Right cardiac atrium (tissue), 5 donors: ENCODE measurements at places on chromosomes 3 and 15. TPM values are rescaled to one million over a fixed set of nuclear protein-coding genes. Genes with fewer than 3 reads are reported as not detected.
A peak's percentile ranks its signal among the peaks of the same experiment; 100 is the strongest.

DNA sequence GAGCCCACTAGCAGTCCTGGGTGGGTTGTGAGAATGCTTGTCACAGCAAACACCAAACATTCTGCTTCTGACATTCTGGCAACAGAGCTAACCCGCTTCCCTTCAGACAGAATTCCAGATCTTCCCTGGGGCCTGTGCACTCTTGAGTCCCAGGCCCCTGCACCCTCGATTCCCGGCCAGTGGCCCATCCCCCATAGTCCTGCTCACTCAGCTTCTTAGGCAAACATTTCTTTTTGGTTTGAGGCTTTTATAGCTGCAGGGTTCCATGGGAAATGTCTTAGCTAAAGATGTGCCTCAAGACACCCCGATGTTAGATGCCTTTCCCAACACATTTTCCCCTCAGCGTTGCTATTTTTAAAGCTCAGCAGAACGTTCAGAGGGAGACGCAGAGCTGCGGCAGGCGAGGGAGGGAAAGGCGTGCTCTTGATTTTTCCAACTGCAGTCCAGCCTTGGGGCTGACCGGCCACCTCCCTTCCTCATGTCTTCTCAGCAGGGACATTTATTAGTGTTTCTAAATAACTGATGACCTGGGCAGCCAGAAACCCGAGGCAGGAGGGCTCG lies 35.2 kb downstream of the ABTB1 start:
- peak; percentile 78 for DNase-seq

GRCh38 chr3:186932281-186933181 lies 2.2 kb downstream of the ST6GAL1 start:
- no peak for DNase-seq

DNA sequence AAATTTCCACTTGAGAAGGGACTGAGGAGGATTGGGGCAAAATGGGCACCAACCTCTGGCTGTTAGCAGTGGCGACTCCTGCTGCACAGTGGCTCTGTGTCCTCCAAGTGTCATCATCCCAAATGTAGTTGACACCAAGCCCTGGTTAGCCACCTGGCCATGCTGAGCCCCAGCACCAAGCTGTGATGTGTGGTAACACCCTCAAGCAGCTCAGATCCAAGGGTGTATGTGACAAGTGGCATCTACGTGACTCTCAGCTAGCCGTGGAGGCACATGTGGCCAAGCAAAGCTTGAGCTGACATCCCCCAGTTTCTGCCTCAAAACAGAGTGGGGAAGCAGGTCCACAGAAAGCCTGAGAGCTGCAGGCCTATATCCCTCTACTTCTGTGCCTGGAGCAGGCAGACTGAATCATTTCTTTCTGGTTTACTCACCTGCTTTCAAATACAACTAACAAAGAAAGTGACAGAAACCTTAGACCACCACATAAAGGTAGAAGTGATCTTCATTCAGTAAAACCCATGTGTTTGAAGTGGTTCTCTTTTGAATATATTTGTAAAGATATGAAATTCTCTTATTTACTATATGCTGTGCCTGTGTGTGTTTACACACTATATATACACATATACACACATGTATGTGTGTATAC lies 40.0 kb downstream of the FOXP1 start:
- DNase-seq, result no peak

DNA sequence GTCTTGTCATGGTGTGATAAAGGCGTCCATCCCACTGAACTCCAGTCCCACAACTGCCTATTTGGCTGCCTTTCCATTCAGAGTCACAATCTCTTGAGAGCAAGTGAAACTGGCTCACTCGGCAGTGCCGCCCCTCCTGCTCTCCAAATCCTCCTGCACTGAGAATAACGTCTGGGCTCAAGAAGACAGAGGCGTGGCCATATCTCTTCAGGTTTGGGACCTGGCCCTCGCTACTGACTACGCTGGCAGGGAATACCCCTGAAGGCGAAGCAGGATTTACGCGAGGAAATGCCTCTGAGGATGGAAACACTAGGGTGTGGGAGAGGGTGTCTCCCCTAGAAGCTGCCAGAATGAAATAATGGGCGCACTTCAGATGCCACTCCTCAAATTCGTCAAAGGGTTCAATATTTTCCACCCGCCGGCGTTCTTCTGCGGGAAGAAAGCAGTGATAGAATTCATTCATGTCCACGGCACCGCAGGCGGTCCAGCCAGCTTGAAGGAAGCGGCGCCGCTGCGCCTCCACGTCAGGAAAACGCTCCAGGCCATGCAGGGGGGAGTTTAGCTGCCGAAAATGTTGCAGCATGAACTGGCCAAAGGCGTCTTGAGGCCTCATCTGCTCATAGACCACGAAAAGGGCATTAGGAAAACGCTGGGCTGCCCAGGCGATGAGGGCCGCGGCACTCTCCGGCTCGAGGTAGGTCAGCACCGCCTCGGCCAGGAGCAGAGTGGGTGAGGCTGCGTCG lies 985 bp downstream of the LCMT2 start:
- DNase-seq, result peak; percentile 69

GRCh38 chr15:45123397-45123796 lies 6.3 kb downstream of the DUOXA1 start:
- DNase-seq, result no peak

GRCh38 chr3:41272667-41273066 lies 73.4 kb downstream of the CTNNB1 start:
- no peak for DNase-seq

GRCh38 chr3:124837065-124837464 lies 50.1 kb downstream of the ITGB5 start:
- no peak for DNase-seq

GRCh38 chr3:129038121-129038855 lies 22.3 kb upstream of the GP9 start:
- peak; percentile 4 for DNase-seq

DNA sequence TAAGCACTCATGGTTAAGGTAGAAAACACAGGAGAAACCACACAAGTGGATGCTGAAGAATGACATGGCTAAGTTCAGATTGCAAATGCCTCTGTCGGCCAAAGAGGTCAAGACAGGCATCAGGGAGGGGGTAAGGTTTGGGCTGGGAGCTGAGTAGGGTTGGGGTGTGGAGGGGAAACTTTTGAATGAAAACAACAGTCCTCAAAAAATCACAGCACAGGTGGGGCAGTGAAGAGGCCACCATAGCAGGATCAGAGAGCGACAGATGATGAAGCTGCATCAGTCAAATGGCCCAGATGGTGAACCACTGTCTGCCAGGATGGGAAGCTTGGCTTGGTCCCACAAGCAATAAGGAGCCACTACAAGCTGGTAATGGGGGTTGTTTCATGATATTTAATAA lies 74.9 kb downstream of the ADCY5 start:
- DNase-seq, result no peak

DNA sequence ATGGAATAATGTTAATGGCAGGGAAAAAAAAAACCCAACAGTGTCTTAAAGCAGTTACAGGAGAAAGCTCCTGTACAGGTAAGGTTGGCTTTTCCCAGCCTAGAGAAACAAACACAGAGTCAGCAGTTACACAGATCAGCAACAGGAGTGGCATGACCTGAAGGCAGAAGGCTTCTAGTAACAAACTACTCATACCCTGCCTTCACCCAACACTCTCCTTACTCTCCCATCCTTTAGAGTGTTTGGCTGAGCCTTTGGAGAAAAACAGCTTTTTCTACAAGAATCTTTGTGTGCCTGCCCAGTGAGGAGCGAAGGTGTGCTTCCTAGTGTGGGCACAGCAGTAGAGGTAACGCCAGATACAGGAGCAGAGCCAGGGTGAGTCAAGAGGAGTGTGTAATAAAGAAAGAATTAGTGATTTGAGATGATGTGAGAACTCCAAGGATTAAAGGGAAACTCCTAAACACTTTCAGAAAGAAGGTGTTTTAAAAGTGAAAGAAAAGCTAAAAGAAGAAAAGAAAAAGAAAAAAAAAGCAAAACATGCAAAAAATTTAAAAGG lies 152.7 kb downstream of the POLR2M start:
- no peak for DNase-seq

- DNase-seq, result no peak
These were observed 651.6 kb downstream of the NTRK3 start for GRCh38 chr15:87604857-87605446.

- no peak for DNase-seq
These were observed 201.6 kb downstream of the SATB1 start for GRCh38 chr3:18223571-18223970.

DNA sequence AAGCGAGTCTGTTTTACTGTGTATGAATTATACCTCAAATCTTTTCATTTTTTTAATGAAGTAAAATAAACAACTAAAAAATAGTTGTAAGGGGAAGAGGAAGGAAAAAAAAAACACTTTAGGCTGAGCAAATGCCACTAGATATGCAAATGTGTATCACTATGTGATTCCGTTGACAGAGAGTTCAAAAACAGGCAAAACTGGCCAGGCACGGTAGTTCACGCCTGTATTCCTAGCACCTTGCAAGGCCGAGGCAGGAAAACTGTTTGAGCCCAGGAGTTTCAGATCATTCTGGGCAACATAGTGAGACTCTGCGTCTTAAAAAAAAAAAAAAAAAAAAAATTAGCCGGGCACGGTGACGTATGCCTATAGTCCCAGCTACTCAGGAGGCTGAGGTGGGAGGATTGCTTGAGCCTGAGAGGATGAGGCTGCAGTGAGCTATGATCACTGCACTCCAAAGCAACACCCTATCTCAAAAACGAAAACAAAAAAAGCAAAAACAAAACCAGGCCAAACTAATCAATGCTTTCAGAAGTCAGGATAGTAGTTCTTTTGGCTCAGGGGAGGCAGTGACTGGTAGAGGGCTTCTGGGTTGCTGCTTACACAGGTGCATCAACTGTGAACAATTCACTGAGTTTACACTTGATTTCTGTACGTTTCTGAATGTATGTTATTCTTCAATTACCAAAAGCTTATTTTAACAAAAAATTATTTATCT lies 7.4 kb downstream of the PRC1 start:
- no peak for DNase-seq

DNA sequence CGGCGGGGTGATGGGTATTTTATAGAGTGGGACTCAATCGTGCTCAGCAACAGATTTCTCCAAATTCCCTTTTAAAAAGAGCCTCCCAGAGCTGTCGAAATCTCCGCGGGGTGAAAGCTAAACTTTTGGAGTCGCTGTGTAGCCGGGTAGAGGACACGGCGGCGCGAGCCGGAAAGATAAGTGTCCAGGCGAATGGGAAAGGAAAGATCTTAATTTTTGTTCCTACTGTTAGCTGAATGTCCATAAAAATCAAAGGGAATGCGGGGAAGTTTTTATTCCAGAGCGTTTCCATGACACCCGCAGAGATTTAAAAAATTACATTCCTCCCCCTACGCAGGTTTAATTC lies 9.1 kb downstream of the EOMES start:
- no peak for DNase-seq

- no peak for DNase-seq
These were observed 19.5 kb downstream of the AMOTL2 start for GRCh38 chr3:134354612-134355251.

- no peak for DNase-seq
These were observed 501.6 kb downstream of the MAGI1 start for GRCh38 chr3:65537109-65537508.

GRCh38 chr15:81411051-81411450 lies 37.0 kb upstream of the TMC3 start:
- no peak for DNase-seq

DNA sequence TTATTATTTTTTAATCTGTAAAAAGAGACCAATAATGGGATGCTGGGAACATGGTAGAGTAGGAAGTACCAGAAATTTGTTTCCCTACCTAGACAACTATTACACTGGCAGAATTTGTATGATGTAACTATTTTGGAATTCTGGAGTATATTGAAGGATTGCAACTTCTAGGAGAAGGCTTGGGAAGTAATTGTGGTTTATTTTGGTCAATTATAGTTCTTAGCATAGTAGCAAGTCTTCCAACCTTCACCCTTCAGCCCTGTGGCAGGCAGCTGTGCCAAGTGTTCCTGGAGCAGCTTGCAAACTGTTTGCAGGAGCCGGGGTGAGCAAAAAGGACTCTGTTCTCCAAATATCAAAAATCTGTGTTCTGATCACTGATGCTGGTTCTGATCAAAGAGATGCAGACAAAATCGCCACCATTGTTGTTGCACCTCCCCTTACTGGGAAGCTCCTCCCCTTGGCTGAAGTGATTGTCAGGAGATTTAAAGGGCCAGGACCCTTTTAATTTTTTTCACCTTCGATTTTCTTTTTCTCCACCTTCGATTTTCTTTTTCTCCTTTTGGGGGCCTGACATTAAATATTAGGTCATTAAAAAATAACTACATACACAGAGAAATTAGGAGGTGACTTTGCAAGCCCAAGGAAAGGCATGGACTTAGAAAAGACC lies 363.3 kb downstream of the SLC9A9 start:
- DNase-seq, result no peak

DNA sequence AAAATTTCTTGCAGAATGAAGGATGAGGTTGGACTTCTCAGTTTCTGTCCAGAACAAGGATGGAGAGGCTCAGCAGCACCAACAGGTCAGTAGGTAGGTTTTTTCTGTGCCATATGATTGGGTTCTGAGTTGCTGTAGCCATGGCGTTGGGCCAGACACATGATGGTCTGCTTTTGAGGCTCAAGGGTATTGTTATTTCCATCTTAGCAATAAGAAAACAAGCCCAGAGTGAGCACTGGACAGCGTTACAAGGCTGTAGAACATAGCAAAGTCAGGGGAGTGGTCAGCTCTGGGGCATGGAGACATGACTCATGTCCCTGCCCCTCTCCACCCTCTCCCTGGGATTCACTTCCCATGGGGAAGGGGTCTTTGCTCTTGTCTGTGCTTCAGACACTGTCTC lies 137.6 kb upstream of the TOPAZ1 start:
- no peak for DNase-seq

DNA sequence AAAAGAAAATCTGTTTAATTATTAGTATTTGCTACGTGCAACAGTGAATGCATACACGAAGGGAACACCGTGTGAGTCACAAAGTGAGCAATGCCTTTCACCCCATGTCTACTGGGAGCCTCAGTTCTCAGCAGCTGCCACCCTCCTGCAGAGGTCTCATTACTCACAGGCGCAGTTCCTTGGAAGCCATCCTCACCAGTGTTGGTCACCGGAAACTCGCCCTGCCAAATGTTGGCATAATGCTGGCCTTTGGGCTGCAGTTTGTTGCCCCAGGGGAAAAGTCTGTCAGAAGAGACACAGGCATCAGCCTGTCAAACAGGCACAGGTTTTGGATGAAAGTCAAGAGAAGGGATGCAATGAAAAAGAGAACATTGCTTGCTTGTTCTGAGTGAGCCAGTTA lies 50.1 kb downstream of the SUMF1 start:
- DNase-seq, result peak; percentile 36

DNA sequence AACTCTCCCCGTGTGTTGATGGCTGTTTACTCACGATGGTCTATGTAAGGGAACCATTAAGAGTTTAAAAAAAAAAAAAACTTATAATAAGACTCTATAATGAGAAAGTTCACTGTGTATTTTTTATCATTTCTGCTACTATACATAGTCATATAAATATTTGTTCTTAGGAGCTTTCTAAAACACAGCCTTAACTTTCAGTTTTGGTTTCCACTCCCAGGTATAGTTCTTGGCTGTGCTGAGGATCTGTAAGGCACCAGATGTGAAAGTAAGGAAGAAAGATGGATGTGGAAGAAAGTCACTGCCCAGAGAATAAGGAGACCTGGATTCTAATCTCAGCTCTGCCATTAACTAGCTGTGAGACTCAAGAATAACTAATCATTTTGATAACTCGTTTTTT lies 101.9 kb upstream of the THBS1 start:
- DNase-seq, result no peak

The MORC1 gene
- polyA plus RNA-seq, result not detected

The FAM43A gene
- polyA plus RNA-seq, result 8.8 TPM

The GCSAM gene
- not detected for polyA plus RNA-seq

The PIERCE2 gene
- polyA plus RNA-seq, result 10.3 TPM

The GRK7 gene
- not detected for polyA plus RNA-seq

The LRRN1 gene
- polyA plus RNA-seq, result 0.05 TPM

The PDE8A gene
- polyA plus RNA-seq, result 11.5 TPM

The SCAMP5 gene
- polyA plus RNA-seq, result 4.7 TPM

The GPR149 gene
- polyA plus RNA-seq, result not detected

The SLC25A38 gene
- 13.0 TPM for polyA plus RNA-seq

The ZDHHC3 gene
- 23.9 TPM for polyA plus RNA-seq

The ITIH1 gene
- polyA plus RNA-seq, result 0.18 TPM

The COLQ gene
- 4.3 TPM for polyA plus RNA-seq
